ENCODE measurements at places on chromosomes 13 and 19.

- DNase-seq = no peak
These were observed 78.9 kb upstream of the OLFM4 start for GRCh38 chr13:52949742-52950141.

- DNase-seq = peak; percentile 73
These were observed 3.6 kb upstream of the REXO1 start for GRCh38 chr19:1851654-1852580.

- DNase-seq = no peak
These were observed at the start of gene TMEM59L for GRCh38 chr19:18612772-18613588. TSS of gene TMEM59L (plus strand) at chr19:18612870. CDS start at chr19:18612959, 89 bp downstream.

GRCh38 chr13:41780715-41781706, 179.9 kb downstream of the VWA8 start:
- peak; percentile 12 for DNase-seq

DNA sequence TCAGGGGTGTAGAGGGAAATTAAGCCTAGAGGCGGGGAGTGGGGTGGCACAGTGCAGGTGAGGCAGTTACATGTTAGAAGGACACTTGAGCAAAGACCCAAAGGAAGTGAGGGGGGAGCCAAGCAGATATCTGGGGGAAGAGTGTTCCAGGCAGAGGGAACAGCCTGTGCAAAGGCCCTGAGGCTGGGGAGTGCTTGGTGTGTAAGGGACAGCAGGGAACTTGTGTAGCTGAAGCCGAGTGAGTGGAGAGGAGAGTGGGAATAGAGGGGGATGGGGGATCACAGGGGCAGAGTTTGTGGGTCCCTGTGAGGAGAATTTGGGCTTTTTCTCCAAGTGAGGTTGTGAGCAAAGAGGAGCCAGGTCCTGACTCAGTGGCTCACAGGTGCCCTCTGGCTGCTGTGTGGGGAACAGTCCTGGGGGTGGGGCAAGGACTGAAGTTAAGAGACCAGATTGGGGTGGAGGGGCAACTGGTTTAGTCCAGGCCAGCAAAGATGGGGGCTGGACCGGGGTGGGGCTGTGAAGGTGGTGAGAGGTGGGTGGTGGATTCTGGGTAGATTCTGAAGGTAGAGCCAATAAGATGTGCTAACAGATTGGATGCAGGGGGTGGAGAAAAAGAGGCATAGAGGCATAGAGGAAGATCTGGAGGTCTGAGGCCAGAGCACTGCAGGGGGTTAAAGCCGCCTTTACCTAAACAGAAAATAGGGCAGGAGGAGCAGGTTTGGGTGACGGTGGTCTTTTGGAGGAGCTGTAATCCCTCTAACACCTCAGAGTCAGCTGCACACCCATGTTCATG, 75.3 kb downstream of the CACNA1A start:
- DNase-seq = no peak

- DNase-seq = no peak
These were observed 44.7 kb downstream of the CACNA1A start for GRCh38 chr19:13461536-13461935.

GRCh38 chr13:26051231-26051656, 572 bp downstream of the SHISA2 start:
- DNase-seq = peak; percentile 41

GRCh38 chr19:6481541-6482342, at the start of gene DENND1C:
TSS of gene DENND1C (minus strand) at chr19:6481787. CDS start at chr19:6481695, 92 bp downstream.
- DNase-seq = peak; percentile 32

DNA sequence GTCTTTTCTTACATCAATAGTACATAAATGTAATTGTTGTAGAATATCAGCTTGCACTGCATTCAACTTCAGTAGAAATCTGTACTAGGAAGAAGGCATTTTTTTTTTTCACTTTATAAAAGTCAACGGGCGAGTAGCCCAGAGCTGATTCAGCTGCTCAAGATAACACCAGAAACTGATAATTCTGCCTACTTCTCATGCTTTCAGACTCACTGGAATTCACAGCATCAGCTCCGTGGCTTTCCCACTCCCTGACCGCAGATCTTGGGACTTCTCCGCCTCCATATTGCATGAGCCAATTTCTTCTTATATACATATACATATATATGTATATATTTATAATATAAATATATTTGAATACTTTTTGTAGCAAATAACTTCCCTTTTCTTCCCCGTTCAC, 263.1 kb upstream of the RXFP2 start:
- DNase-seq = no peak

GRCh38 chr19:29845574-29846176, 33.9 kb downstream of the CCNE1 start:
- peak; percentile 31 for DNase-seq

- peak; percentile 54 for DNase-seq
These were observed 193.3 kb downstream of the KATNAL1 start for GRCh38 chr13:30113983-30114570.

DNA sequence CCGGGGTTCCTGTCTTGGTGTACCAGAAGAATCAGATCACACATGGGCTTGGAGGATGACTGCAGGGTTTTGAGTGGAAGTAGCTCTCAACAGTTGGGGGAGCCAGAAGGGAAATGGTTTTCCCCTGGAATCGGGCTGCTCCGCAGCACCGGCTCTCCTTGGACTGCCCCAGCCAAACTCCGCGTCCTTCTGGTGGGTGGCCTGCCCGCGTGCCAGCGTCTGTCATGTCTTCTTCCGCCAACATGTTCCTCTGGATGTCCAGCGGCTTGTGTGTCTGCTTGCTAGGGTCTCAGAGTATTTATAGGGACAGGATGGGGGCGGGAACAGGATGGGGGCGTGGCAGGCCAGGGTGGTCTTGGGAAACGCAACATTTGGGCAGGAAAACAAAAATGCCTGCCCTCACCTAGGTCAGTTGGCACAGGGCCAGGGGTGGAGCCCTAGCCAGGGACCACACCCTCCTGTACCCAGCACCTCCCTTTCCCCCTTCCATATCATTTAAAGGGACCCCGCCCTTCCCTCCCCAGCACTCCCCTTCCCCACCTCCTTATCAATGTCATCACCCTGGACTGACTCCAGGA, 1.3 kb upstream of the ZNF30 start:
- DNase-seq = no peak

GRCh38 chr13:107301724-107302374, 733.9 kb upstream of the ARGLU1 start:
- DNase-seq = no peak

DNA sequence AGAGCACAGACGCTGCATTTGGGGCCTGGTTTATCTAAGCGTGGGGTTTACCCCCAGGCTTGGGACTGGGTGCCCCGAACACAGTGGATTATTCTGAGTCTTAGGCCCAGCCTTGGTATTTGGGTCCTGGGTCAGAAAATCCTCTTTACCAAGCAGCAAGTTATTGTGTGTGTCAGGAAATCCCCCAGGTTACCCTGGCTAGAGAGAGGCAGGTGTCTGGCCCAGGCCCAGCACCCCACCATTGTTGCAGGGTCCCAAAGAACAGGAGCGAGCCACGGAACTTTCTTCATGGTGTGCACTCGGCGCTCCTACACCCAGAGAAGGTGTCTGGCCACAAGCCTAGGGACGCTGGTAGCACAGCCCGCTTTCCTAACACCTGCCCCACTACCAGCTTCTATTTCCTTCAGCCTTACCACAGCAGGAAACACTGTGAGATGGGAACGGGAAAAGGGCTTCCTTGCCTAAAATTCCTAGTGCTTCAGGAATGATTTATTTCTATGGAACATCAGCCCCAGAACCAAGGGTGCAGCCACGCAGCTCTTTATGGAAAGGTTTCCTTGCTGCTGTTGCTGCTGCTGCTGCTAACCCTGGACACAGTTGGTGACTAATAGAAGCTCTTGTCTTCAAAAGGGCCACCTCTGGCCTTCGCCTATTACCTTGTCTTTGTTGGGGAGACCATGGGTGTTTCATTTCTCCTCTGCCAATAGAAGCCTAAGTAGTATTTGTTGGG, 7.4 kb upstream of the CDX2 start:
- no peak for DNase-seq

DNA sequence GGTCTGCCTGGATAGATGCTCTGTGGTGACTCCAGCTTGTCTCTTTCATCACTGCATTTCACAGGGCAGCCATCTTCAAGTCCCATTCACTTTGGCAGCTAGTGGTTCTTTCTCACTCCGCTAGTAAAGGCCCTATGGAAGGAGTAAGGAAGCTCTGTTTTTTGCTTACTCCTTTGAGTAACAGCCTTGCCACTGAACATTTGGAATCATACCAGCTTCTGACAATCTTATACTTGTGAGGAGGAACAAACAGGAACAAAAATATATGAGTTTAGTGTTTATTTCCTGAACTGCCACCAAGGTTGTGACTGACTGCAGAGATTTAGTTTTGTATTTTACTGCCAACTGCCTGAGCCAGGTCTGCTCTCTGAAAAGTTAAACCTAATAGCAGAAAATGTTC, 38.7 kb downstream of the KCTD4 start:
- DNase-seq = no peak

- peak; percentile 99 for DNase-seq
These were observed at the start of gene ZNF737 for GRCh38 chr19:20565321-20566018. TSS of gene ZNF737 (minus strand) at chr19:20565781. CDS start at chr19:20565640, 141 bp downstream.

DNA sequence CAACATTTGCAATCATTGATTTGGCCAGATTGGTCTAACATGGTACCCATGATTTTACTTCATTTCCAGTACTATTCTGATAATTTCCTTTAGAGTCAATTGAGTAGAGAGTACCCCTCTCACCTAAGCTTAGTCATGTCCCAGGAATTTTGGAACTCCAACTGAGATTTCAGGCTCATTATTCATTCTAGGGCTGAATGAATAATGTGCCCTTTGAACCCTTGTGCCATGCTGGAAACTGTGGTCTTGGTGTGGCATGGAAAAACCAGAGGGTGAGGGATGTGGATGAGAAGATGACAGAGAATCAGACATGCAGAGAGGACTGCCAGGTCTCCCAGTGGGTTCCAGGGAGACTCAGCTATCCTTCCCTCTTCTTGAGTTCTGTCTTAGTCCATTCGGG, 30.2 kb downstream of the ITM2B start:
- DNase-seq = no peak

DNA sequence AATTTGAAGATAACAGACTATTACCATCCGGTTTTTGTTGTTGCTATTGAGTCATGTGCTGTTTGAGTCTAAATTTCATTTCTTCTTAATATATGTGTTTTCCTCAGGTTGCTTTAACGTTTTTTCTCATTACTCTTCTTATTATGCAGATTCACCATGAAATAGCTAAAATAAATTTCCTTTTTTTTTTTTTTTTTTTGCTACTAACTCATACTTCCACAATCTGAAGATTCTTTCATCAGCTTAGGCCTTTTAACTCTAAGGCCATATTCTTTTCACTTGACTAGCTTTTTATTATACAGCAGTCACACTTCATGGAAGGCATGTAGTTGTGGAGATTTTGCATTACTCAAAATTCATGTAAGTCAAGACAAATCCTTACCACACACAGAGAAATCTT, 23.9 kb upstream of the RCBTB2 start:
- DNase-seq = no peak

- DNase-seq = no peak
These were observed 5.6 kb upstream of the CCDC70 start for GRCh38 chr13:51856027-51856736.

GRCh38 chr19:17156947-17157302, 58.2 kb upstream of the USE1 start:
- no peak for DNase-seq

- DNase-seq = no peak
These were observed 313.5 kb downstream of the SLC7A1 start for GRCh38 chr13:29281932-29282495.

- DNase-seq = no peak
These were observed 45.7 kb upstream of the C1QTNF9 start for GRCh38 chr13:24263632-24264031.

- DNase-seq = no peak
These were observed 3.3 kb upstream of the CHAMP1 start for GRCh38 chr13:114310956-114311355.

DNA sequence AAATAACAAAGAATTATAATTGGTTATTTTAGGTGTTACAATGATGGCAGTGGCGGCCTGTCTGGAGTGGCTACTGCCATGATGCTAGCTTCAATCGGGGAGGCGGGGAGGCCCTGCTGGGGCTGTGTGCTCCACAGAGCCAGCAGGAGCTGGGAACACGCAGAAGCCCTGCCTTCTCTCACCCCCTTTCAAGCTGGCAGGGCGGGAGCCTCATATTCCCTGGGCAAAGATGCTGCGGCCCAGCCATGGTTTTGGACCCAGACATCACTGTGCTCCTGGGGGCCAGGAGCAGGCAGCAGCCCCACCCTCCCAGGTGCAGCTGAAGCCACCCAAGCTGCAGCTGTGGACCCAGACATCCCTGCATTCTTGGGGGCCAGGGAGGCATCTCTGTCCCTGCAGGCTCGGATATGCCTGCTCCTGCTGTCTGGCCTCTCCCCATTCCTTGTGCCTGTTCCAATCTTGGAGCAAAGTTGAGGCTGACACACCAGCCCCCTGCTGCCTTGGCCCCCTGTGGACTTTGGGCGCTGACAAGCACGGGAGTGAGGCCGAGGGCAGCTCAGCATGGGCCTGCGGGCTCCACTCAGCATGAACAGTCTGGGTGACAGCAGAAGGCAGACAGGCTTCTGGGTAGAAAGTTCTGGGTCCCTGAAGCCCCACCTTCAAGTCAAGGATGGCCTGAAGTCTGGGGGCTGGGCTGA, 263.1 kb upstream of the HTR2A start:
- peak; percentile 55 for DNase-seq

DNA sequence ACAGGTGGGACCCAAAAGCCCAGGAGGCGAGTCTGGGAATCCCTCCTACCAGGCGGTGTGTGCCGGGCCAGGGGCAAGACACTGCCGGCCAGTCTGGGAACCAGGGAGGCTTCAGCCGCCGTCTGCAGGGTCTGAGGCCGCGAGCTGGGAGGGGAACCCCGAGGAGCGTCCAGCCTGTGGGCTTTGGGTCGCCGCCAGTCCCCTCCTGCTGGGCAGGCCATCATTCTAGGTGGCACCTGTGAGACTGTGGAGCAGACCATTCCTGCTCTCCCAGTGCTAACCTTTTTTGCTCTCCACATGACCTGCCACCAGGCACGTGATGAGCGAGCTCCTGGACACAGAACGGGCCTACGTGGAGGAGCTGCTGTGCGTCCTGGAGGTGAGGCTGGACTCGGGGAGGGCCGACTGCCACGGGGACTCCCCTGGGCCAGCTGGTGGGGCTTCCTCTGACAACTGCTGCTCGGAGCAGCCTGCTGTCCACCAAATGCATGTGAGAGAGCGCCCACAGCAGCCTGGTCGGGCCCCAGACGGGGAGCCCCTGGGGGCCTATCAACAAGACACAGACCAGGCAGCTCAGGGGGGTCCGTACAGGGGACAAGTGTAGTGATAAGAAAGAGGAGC, 24.6 kb upstream of the F7 start:
- DNase-seq = no peak

- DNase-seq = no peak
These were observed 147.8 kb upstream of the PCDH9 start for GRCh38 chr13:67377919-67378318.

GRCh38 chr13:77026861-77027621, at the start of gene FBXL3:
TSS of gene FBXL3 (minus strand) at chr13:77027159. CDS start at chr13:77021860, 5,299 bp downstream.
- peak; percentile 90 for DNase-seq

GRCh38 chr13:109226631-109227030, 559.8 kb downstream of the IRS2 start:
- no peak for DNase-seq

DNA sequence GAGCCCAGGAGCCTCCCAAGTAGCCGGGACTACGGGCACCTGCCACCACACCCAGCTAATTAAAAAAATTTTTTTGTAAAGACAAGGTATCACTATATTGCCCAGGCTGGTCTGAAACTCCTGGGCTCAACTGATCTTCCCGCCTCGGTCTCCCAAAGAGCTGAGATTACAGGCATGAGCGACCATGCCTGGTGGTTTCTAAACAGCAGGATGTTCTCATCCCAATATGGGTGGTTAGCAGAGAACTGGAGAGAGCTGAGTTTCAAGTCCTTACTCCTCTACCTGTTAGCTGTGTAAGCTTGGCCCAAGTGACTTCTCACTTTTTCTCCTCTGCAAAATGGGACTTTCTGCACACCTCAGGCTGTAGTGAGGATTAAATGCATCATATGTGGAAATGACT, 8.0 kb downstream of the TMEM91 start:
- DNase-seq = no peak

Measured in kidney (tissue), 22 donors.